CD4-positive, CD25-positive, alpha-beta regulatory T cell (primary cell): ENCODE measurements at places on chromosomes 1 and 21.

- no peak for DNase-seq
Measured at GRCh38 chr1:204744107-204744779, 58.7 kb upstream of the LRRN2 start.

DNA sequence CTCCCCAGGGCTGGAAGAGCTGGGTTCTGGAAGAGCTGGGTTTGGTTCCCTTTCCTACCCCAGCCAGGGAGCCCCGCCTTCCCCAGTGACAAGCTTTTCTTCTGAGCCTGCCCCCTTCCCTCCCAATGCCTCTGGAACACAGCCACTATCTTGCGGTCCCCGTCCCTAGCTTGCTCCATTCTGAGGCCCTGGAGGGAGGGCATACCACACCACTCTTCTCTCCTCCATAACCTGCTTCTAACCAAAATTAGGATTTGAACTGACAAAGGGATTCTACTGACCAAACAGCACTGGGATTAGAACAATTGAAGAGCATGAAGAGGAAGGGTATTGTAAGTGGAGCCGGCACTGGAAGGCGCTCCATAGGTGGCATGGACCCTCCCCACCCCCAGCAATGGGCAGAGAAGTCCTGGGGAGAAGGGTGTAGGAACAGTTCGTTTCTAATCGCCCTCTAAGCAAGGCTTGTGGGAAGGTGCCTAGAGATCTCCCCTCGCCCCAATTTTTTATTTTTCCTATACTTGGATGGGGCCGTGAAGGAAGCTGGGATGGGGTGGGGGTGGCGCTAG, 690 bp downstream of the C1orf216 start:
- no peak for DNase-seq

DNA sequence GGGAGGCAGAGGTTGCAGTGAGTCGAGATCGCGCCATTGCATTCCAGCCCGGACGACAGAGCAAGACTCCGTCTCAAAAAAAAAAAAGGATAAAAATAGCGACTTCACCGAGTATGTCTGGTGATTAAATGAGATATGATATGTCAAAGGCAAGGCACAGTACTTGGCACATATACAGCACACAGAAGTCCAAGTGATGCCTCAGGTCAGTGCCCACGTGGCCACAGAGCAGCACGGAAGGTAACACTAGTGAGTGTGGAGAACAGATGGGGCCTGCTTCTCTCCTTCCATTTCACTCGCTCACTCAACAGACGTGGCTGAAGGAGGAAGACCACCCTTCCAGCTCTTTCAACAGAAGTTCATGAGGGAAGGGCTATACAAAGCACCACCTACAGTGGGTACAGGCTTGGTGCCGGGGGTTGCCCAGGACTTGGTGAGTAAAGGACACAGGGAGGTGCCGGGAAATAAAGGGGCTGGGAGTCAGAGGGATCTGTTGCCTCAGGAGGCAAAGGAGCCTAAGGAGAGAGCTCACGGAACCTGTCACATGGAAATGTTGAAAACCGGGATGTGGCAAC, 8.9 kb downstream of the CSRP1 start:
- no peak for DNase-seq

DNA sequence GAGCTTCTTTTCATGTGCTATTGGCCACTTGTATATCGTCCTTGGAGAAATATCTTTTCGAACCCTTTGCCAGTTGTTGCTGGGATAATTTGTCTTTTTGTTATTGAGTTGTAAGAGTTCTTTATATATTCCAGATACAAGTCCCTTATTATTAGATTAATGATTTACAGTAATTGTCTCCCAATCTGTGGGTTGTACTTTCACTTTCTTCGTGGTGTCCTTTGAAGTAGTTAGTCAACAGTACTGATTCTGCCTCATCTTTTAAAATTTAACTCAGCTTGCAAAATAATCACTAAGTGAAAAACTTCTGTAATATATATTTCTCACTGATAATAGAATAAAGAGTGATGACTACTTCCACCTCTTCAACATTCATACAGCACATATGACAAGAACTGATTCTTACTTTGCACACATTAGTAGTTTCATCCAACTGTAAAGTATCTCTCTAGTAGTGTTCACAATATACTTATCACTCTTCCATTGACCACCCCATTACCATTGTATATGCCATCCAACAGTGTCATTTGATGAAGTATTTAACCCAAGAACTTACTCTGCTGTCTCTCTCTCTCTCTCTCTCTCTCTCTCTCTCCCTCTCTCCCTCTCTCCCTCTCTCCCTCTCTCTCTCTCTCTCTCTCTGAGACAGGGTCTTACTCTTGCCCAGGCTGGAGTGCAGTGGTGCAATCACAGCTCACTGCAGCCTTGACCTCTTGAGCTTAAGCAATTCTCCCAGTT, 104.2 kb upstream of the DMRTA2 start:
- no peak for DNase-seq
